ENCODE measurements at places on chromosomes 12 and 14. TPM values are rescaled to one million over a fixed set of nuclear protein-coding genes. Genes with fewer than 3 reads are reported as not detected.

DNA sequence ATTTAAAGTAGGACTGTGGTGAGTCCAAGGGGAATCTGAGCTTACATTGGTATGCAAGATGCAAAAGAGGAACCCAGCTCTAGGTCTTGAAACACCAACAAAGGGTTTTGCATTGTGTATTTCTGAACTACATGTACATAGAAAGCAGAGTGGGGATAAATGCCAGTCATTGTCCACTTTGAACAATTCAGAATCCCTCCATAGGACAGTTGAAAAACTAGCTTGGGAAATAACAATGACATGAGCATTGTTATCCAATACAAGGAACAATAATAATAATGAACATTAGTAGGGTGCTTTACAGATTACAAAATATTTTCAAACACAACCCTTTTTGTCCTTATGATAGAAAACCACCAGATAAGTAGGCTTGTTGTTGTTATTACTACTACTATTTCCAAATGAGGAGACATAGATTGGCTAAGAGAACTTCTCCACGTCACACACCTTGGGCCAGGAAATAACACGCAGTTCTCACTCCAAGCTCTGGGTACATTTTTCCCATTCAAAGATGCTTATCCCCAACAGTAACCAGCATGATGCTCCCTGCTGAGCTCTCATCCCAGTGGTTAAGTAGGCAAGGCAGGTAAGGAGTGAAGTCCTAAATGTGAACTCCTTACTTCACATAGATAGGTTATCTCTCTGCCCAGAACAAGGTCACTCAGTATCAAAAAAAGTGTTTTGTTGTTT lies 51.7 kb upstream of the RASSF8 start:
- DNase-seq, result no peak

DNA sequence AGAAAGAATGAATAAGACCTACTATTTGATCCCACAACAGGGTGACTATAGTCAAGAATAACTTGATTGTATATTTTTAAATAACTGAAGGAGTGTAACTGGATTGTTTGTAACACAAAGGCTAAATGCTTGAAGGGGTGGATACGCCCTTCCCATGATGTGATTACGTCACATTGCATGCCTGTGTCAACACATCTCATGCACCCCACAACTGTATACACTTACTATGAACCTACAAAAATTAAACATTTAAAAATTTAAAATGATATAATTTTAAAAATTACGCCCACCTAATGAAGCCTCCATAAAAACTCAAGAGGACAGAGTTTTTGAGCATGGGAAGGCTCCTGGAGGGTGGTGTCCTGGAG lies 94.5 kb downstream of the SCARB1 start:
- DNase-seq, result no peak

DNA sequence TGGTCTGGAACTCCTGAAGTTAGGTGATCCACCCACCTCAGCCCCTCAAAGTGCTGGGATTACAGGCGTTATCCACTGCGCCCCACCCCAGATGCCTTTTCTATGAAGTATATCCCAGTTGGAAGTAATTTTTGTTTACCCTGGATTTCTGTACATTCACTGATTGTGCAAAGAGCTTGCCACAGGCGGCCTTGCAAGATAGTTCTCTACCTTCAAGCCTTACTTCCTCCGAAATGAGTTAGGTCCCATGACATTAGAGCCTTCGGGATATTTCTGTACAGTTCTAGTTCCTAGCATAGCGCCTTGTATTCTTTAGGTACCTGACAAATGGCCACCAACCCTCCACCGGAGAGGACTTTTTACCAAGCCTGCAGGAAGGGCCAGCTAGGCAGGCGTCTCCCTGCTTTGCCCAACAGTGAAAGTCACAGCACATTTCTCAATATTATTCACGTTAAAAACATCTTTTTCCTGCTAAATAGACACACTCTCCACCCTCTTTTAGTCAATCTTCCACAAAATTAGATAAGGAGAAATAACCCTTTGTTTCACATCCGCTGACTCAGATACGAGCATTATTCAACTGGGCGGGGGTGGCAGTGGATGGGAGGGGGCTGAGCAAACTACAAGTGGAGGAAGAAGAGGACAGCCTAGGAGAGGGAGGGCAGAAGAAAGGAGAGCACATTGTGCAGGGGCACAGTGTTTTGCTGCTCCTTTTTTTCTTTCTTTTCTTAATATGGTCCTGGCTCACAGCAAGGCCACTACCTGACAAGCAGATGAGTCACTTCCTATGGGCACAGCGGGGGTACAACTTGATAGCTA lies 40.0 kb upstream of the CAPRIN2 start:
- no peak for DNase-seq

DNA sequence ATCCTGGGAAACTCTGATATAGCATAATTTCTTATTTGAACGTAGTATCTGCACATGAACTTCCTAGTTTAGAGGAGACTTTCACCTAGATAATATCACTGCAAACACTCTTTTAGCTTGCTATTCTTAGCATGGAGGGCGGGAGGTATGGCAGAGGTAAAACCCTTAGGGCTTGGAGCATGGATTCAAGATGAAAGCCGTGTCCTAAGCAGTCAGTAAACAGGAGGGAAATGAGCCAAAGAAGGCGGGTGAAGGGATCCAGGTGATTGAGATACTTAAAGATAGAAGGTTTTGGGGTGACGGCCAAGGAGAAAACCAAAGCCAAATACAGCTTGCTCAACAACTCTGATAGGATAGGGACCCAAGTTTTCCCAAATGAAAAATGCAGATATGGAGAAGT lies 107.1 kb upstream of the BCAT1 start:
- DNase-seq, result no peak

DNA sequence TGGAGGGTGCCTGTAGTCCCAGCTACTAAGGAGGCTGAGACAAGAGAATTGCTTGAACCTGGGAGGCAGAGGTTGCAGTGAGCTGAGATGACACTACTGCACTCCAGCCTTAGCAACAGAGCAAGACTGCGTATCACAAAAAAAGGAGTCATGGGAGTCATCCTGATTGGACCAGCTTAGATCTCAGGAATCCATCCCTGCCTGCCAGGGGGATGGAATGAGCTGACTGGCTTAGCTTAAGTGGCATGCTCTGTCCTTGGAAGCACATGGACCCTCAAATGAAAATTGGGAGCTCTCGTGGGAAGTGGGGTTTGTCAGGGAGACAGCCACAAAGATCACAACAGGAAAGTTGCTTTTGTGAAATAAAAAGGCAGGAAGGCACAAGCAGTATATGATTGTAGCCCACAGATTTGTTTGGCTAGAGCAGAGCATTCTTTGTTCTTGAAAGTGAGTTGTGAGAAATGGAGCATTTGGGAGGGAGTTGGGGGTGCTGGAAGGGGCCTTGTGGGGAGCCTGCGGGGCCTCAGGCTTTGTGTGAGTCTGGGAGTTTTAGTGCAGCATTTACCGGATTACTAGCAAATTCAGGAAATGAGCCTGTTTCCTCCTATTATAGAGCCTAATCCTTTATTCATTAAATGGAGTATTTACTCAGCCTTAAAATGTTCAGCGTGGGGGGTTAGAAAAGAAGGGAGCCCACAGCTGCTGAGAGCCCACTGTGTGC lies 30.7 kb downstream of the DGLUCY start:
- DNase-seq, result no peak

TDG gene
- total RNA-seq, result 27.2 TPM

DNA sequence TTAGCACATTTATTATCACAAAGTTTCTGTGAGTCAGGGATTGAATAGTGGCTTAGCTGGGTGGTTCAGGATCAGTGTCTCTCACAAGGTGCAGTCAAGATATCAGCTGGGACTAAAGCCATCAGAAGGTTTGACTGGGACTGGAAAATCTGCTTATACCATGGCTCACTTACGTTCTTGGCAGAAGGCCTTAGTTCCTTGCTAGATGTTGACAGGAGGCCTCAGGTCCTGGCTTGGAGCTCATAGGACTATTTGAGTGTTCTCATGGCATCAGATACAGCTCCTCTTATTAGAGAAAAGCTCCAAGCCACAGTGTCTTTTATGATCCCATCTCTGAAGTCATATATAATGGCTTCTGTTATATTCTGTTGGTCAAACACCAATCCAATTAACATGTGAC lies 127.3 kb downstream of the SLC6A15 start:
- no peak for DNase-seq

DNA sequence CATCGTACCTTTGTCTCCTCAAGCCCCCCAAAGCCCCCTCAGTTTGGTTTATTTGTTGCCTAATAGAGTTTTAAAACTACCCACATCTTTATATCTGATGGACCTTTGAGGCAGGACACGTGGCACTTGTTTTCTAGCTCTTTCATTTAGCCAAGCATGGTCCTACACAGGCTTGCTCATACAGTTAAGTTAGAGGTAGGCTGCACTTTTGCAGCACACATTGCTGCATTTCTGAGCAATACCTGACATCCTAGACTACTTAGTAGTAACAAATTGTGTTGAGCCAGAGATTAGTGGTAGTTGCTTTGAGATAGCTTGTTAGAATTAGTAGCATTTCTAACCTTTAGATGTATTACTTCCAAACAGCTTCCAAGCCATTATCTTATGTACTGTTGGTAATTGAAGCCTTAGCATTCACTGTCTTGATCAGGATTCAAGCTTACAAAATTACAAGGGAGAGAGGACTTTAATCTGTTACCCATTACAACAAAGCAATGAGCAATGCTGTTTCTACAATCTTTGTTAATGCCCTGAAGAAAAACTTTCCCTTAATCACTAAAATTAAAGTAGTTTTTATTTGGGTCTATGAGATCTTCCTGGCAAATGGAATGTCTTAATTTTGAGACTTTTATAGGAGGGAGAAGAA lies 96.6 kb downstream of the WNK1 start:
- no peak for DNase-seq

DNA sequence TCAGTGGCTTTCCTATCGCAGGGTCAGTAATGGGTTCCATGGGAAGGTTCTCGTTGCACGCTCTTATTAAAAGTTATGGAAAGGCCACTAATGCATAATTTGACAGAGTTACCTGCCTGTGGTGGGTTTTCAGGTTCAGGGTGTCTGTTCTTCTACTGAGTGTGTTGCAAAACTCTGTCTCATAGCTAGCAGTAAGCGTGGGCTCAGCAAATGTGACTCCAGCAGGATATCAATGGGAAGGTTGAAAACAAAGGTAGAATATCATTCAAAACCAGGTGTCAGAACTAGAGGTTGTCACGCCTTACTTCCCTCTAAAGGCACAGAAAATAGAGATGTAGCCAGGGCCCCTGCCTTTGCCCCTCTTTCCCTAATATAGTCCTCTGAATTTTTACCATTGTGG lies 24.9 kb downstream of the UBE3B start:
- no peak for DNase-seq

All from transverse colon (tissue), 4 donors.